ENCODE measurements at places on chromosomes 3 and 15.
A peak's percentile ranks its signal among the peaks of the same experiment; 100 is the strongest.

GRCh38 chr3:160810362-160811236, 54.6 kb downstream of the PPM1L start:
- DNase-seq, result no peak

DNA sequence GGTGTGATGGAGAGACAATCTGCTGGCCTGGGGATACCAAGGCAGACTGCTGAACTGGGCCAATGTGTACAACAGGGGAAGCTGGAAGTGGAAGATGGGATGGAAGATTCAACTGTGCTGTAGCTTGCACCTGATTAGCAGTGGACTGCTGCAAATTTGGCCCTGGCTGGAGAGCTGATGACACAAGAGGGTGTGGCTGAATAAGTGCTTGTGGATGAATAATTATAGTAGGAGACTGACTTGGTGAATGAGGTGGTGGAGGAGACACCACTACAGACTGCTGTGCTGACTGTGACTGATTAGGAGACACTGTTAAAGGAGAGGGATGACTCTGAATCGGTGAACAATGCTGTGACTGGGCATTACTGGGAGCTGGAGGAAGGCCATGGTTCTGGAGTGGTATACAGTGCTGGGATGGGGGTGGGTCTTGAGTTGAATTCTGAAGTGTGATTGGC, 52.5 kb downstream of the PHC3 start:
- peak; percentile 32 for DNase-seq

DNA sequence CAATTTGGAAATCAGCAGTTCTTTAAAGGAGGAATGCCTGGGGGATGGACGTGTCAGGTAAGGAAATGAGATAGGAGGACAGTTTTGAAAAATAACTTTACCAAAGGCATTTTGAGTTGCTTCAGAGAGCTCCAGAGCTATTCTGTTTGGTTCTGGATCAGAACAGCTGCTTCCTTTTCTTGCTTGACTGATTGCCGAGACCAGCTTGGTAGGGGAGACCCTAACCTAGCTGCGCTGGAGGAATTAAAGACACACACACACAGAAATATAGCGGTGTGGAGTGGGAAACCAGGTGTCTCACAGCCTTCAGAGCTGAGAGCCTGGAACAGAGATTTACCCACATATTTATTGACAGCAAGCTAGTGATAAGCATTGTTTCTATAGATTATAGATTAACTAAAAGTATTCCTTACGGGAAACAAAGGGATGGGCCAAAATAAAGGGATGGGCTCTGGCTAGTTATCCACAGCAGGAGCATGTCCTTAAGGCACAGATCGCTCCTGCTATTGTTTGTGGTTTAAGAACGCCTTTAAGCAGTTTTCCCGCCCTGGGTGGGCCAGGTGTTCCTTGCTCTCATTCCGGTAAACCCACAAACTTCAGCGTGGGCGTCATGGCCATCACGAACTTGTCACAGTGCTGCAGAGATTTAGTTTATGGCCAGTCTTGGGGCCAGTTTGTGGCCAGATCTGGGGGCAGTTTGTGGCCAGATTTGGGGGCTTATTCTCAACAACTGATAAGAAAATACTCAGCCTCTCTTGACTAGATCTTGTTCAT, 556.0 kb downstream of the ROBO1 start:
- no peak for DNase-seq

GRCh38 chr3:178505832-178506231, 30.4 kb upstream of the KCNMB2 start:
- DNase-seq, result no peak

- DNase-seq, result no peak
These were observed 176.5 kb downstream of the RAP2B start for GRCh38 chr3:153338487-153338886.

GRCh38 chr15:78565097-78565950, at the start of gene CHRNA5:
Gene CHRNA5 (plus strand): TSS chr15:78565520. CDS start chr15:78565720, 200 bp downstream.
- DNase-seq, result peak; percentile 97

- no peak for DNase-seq
These were observed 124.3 kb downstream of the GREM1 start for GRCh38 chr15:32842081-32842480.

- DNase-seq, result no peak
These were observed 444.7 kb downstream of the MAGI1 start for GRCh38 chr3:65593780-65594752.

DNA sequence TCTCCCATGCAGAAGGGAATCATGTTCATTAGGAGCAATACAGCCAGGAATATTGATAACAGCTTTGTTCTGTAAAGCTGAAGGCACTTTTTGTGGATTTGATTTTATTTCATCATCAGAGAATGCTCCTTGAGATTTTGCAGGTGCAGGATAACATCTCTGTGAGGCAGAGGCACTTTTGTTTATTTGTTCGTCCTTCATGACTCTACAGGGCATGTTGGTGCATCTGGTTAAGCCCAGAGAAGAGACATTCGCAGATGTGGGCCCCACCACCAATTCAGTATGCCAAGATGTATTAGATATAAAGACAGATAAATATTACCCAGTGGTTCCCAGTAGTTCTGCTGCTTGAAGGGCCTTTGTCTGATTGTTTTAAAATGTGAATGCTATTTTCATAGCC, 368.1 kb upstream of the SEMA6D start:
- no peak for DNase-seq

DNA sequence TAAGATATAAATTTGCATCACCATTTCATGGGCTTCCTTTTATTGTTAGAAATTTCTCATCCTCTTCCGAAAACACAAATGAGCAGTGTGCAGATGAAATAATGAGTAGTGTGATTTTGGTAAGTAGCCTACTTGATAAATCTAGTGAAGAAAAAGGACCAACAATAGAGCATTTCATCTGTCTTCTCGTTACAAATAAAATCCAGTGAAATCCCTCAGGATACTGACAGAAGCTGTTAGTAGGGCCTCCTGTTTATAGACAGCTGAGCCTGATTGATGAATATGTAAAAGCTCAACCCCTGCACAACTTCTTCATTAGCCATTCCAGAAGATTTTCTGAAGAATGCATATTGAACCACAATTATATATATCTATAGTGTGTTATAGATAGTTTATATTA, 363.7 kb upstream of the EPHA6 start:
- peak; percentile 26 for DNase-seq

DNA sequence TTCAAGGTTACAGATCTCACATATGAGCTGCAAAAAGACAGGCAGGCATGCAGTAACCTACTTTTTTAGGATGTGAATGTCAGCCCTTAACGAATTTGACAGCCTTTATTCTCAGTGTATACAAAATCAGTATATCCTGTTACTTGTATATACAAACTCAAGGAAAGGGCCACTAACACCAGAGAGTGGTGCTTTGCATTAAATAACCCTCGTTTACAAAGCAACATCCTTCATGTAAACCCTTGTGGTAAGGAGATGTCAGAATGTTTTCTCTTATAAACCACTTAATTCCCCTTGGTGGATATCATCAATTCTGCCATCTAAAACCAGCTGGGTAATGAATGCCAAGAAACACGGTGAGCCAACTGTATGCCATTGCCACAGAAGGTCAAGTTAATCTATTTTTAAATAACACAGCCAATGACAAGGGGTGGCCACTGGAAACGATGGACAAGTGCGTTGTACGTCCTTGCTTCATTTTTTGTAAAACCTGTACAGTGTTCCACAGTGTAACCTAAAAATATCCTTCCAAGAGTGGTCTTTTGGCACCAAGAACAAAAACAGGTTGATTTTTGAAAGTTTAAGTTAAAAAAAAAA, 7.5 kb downstream of the MAGI1 start:
- DNase-seq, result no peak

DNA sequence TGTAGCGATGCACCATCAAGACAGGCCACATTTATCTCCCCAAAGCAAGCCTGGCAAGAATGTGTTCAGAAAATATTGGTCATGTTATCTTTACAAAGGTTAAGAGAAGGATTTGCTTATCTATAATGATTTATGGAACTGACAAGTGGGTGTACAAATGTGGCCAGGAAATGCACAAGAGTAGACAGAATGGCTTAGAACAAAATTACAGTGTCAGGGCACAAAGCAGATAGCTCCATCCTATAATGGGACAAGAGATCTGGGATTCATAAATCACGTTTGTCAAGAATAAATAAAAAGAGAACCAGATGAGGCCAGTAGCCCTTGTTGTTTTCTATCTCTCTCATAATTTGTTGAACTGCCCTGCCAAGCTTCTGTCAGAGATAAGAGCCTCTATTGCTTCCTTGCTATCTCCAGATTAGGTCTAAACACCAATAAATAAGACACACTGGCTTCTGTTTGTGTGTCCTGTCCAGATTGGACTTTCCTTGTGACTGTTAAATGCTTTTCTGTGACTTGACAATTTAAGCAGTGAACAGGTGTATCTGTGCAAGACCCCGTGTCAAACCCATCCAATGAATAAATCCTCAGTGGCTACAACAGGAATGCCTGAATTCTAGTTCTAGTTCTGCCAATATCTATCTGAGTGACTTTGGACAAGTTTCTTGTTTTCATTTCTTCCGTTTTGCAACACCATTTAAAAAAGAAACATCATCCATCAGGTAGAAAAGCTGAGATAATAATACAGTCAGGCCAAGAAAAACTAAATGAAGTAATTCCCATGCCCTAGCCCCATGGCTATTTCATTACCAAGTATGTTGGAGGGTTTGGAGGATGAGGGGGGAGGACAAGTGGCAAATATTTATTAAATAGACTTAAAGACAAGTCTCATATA, 157.2 kb downstream of the DCLK3 start:
- DNase-seq, result no peak

DNA sequence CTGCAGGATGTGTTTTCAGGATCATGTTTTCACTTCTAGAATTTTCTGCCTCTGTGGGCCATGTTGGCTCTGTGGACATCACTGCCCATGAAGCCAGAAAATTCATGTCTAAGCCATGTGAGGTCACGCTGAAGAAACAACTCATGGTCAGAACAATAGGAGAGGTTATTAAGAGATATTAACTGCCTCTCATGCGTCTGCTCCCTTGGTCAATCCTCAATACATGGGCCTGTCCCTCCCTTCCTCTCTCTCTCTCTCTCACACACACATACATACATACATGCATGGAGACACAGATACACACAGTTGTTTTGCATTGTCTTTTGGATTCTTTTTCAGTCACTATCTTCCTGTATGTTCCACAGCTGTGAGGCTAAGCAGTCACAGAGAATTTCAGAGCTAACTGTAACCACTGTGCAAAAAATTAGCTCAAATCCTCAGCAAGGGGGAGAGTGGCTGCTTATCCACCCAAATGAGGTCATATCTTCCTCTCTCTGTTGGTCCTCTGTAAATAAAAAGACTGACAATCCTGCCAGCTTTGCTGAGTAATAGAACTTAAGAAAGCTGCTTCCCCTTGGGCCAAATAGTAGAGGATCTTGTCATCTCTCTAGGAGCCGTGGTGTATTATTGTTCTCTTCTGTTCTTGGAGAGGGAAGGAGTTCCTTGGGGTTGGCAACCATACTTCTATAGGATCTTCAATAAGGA, 45.6 kb downstream of the LRTM1 start:
- DNase-seq, result no peak

GRCh38 chr15:90002428-90002844, 1.3 kb downstream of the ZNF710 start:
- peak; percentile 80 for DNase-seq

GRCh38 chr3:30193625-30194044, 412.8 kb upstream of the TGFBR2 start:
- DNase-seq, result no peak

GRCh38 chr3:192750201-192750600, 22.9 kb upstream of the FGF12 start:
- DNase-seq, result no peak

GRCh38 chr3:37032961-37033360, 39.6 kb downstream of the MLH1 start:
- DNase-seq, result no peak

GRCh38 chr3:112137781-112138180, 4.7 kb upstream of the GCSAM start:
- no peak for DNase-seq

- DNase-seq, result peak; percentile 33
These were observed 17.5 kb downstream of the SENP8 start for GRCh38 chr15:72135719-72136118.

DNA sequence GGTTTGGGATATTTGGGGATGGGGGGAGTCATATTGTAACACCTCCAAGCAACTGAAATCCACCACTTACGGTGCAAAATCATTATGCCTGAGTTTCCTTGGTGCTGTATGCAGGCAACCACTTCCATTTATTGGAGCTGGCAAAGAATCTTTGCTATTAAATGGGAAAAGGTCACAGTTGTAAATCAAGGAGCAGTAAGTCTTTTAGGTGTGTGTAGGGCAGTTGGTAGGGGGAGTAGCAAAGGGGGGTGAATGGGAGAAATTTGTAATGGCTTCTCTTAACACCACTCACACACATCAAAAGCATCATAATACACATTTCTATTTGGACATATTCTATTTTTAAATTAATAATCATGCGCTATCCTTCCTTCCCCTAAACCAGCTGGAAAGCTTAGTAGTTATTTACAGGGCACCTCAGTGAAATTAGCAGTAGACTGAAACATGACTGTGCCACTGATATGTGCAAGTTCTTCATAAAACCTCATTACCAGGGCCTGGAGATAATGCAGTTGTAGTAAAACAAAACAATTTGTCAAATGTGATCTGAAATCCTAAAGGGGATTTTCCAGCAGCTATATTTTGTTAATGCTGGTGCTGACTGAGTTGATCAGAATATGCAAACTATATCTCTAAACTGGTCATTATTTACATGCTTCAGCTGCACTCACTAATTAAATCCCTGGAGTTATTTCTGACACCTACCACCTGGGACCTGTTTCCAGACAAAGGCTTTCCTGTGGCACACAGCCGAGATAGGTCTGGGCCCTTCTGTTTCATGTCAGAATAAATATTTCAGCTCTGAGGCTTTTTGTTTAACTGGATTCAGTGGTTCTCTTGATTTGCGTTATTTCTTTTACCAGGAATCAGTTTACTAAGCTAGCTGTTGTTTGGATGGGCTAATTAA, 90.1 kb downstream of the B3GALNT1 start:
- peak; percentile 23 for DNase-seq

DNA sequence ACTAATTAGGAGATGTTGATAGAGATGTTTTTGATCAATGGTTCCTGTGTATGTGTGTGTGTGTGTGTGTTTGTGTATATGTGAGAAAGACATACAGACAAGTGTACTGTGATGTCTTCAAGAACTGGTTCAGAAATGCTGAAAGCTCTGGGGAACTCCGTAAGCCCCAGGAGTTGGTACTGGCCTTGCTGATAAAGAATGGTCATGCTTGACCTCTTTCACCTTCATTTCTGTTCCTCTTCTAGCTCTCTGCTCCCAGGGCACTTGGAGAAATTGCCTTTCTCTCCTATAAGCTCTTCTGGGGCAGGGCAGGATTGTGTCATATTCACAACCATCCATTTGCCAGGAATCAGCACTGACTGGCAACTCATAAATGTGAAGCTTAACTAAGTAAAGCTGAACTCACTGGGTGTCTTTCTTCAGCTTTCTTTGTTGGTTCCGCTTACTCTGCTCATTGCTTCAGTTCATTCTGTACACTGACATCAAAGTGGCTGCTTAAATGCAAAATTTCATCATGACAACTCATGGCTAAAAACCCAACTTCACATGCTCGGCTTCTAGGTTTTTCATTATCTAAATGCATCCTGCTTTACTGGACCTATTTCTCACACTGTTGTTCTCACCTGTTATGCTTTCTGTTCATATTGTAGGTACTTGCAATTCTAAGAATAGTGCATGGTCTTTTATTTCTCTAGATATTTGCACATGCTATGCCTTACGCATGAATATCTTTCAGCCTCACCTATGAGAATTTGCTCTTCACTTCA, 162.1 kb upstream of the LYSMD4 start:
- DNase-seq, result no peak
